ENCODE measurements at places on chromosomes 3 and 15.
A peak's percentile ranks its signal among the peaks of the same experiment; 100 is the strongest.

- no peak for DNase-seq
These were observed 1078.9 kb downstream of the TUSC7 start for GRCh38 chr3:117788506-117788905.

GRCh38 chr3:81839504-81840094 lies 78.2 kb upstream of the GBE1 start:
- no peak for DNase-seq

DNA sequence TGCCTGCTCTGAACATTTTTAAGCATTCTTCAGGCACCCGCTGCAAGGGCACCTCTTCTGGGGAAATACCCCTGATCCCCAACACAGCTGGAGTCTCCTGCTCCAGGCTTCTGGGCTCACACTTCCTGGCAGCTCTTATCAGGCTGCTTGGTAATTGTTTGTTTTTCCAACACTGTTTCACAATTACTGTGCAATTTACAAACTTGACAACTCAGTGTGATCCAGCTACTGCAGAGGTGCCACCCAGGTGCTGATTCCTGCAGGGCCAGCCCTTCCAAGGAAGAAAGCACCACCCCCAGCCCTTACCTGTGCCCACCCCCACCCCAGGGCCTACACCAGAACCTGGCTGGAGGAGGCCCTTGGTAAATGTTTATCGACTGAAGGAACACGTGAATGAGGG lies 66.5 kb downstream of the MAGEF1 start:
- DNase-seq: no peak

DNA sequence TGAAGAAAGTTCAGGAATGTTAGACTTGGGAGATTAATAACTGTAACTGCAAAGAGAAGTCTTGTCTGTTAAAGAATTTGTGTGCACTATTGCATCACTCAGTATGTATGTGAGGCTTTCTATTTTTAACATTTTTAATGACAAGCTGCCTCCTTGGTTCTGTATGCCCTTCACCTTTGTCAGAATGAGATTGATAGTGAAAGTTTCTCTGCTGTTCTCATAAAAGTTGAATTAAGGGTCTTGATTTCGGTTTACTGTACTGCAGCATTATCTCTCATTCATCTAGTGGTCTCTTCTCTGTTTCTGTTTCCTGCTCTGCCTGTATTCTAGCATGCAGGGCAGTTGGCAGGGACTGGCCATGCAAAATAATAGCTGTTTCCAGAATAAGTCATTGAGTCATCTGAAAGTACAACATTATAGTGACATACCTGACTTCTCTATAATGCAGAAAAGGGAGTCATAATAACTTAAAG lies 454.9 kb downstream of the IL5RA start:
- no peak for DNase-seq

DNA sequence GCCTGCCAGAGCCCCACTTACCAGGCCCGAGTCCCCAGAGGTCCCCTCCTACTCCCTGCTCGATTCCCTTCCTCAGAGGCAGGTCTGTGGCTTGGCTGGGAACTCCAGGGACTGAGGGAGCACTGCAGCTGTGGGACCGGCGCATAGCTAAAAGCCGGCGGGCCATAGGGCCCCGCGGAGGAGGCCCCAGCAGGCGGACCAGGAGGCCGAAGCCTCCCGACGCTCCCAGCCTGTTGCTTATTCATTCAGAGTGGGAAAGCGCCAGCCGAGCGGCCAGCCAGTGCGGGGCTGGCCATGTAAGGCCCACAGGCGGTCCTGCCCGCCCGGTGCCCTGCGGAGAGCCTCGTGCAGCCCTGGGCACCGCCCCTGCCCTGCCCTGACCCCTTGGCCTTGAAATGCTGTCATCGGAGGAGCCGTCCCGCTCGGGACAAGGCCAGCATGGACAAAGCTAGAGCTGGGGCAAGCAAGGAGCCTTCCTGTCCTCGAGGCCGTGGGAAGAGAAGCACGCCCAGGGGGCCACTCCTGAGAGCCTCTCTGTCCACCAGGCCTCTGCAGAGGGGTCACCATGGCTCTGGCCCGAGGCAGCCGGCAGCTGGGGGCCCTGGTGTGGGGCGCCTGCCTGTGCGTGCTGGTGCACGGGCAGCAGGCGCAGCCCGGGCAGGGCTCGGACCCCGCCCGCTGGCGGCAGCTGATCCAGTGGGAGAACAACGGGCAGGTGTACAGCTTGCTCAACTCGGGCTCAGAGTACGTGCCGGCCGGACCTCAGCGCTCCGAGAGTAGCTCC lies at the start of gene LOXL1:
TSS of gene LOXL1 (plus strand) at position 244 of the 784 bp plus-strand sequence. CDS start at position 566, 322 bp downstream.
- peak; percentile 59 for DNase-seq

DNA sequence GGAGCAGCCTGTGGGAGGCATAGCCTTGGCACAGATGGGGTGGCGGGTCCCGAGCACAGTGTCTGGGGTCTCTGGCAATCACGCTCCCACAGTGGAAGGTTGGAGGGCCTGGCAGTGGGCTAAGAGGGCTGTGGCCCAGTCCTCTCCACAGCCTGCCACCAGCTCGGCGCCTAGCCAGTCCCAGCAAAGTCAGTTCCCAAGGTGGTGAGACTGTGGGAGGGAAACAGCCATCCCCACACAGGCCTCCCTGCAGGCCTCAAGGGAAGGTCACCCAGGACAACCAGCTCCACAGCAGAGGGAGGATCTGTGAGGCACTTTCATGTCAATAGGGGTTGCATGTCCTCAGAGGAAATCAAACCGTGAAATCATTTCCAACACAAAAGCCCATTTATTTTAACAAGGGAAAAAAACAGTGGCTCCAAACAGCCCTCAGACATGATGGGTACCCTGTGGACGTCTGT lies 27.6 kb upstream of the LIMD1 start:
- DNase-seq: no peak

GRCh38 chr15:27843146-27843545 lies 256.0 kb downstream of the OCA2 start:
- no peak for DNase-seq

DNA sequence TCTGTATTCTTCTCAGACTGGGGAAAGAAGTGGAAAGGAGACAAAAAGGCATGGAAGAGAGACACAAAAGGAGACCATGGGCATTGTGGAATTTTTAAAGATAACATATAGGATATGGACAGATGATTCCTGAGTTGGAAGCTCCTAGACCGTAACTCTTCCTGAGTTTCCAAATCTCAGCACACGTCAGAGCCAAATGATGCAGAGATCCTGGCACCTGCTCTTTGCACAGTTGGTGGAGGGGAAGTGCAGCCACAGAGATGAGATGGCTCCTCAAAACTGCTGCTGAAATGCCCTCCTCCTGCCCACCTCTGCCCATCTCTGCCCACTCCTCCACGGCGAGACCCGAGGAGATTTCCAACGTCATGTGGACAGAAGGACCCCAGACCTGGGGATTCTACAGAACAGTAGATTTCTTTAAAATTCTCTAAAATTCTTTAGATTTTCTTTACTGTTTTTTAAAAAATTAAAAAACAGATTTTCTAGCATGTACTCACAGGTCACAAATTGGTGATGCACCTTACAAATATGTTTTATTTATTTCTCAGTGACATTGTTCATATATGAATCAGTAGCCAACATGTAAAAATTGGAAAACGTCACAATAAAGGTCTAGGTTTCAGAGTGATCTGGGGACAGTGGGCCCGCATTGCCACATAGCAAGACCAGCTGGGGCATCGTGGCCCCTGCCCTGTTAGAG lies 8.1 kb downstream of the CPN2 start:
- DNase-seq: no peak
